NCI-H1930 (cell line): ENCODE measurements at places on chromosomes 11 and 22.

GRCh38 chr11:14422814-14423182 lies 63.8 kb upstream of the RRAS2 start:
- DNase-seq: no peak

DNA sequence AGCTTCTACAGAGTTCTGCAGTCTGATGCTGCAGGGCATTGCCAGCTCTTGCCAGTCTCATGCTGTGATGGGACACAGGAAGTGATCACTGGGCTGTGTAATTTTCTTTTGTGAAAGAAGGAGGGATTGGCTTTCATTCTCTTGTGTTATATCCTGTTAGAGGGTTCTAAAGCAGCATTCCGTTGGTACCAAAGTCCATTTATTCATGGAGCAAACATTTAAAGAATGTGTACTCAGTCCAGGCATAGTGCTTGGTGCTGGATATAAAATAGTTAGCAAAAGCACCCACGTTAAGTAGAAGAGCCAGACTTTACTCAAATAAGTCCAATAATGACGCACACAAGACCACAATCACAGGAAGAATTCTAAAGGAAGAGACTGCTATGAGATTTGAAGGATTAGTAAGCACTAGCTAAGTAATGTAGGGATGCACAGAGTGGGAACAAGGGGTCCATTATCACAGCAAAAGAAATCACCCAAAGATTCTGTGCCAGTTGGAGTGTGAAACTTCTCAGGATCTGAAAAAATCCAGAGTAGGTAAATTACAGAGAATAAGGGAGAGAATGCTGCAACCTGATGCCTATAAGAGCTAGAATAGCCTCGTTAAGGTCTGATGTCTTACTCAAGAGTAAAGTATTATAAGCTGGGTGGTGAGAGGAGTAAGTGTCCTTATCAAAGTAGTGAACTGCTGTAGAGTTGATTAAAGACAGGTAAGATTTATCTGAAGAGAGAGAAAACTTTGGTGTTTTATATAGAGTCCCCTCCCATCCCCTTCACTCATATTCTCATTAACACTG lies 728.3 kb downstream of the METTL15 start:
- DNase-seq: no peak

- no peak for DNase-seq
These were observed 15.6 kb downstream of the CXCR5 start for GRCh38 chr11:118899296-118899688.

DNA sequence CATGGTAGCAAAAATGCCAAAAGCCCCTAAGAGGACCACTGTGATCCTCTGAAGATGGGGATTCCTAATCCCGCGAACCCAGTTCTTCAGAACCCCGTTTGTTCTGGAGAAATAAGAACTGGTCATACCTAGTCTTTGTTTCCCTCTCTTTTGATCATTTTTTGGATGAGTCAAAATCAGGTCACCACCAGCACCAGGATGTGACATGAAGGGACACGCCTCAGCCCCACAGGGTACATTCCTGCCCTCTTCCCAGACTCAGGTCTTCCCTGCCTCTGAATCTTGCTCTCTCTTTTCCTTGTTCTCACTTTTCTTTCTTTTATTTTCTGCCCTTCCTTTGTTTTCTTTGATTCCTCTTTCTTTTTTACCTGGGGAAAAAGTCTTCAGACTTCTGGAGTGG lies 14.6 kb upstream of the ANO1 start:
- no peak for DNase-seq

- DNase-seq: no peak
These were observed 35.3 kb downstream of the PITPNB start for GRCh38 chr22:27883656-27884350.

DNA sequence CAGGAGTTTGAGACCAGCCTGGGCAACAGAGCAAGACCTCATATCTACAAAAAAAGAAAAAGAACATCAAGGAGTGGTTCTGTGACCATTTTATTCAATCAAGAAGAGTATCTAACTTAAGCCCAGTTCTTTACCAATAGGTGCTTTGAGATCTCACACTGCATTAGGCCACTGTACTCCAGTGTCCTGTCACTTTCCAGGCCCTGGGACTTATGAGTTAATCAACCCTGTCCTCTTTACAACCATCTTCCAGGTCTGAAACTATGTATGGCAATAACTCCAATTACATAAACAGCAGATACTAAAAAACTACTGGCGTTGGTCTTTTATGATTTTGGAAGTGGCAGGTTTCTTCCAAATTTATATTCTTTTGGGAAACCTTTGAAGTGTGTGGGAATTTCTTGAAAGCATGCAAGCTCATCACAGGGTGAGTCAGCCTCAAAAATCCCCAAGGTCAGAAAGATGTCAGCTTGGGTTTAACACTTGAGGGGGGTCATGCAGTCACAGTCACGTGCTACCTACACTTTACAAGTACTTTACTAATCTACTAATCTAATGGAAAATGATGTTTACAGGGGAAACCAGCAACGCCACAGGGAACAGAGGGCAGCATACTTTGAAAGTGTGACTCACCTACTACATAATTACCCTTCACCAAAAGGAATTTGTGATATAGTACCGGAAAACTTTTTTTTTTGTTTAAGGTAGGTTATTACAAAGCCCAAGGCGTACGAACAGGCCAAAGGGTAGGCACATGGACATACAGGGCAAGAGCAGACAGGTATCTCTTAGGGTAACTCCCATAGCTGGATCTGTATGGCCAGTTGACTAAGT lies 15.6 kb downstream of the PISD start:
- DNase-seq: no peak

DNA sequence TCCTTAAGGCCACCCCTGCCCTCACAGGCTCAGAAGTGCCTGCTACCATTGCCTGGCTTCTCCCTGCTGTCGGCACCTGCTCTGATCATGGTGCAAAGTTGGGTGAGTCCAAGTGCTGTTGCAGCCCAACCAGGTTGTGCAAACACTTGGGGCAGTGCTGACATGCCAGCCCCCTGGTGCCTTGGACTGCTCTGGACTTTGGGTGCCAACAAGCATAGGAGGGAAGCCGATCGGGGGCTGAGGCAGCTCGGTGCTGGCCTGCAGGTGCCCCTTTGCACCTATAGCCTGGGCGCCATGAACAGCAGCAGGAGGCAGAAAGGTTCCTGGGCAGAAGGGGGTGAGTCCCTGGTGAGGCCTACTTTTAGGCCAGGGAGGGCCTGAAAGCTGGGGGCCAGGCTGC lies 113.0 kb downstream of the ARHGAP20 start:
- no peak for DNase-seq
